Endodermal cell (in vitro differentiated cells): ENCODE measurements at places on chromosomes 12 and 14. TPM values are rescaled to one million over a fixed set of nuclear protein-coding genes. Genes with fewer than 3 reads are reported as not detected.
A peak's percentile ranks its signal among the peaks of the same experiment; 100 is the strongest.

- no peak for DNase-seq
Measured at GRCh38 chr12:67426067-67426466, 156.9 kb downstream of the CAND1 start.

The CFL2 gene
- 16.5 to 17.4 TPM (median 17.1 TPM) in 3 replicates for total RNA-seq

- no peak for DNase-seq
Measured at GRCh38 chr12:9079883-9080675, 35.6 kb downstream of the A2M start.

The PIWIL1 gene
- total RNA-seq, result not detected in 2 replicates

- peak; percentile 92 for DNase-seq
Measured at GRCh38 chr14:44149597-44149996, 357.5 kb downstream of the FSCB start.

The TEAD4 gene
- total RNA-seq, result 82.5 and 85.2 TPM in 2 replicates

The TUNAR gene
- total RNA-seq, result 23.5 and 26.2 TPM in 2 replicates

The LAG3 gene
- 5.1 and 7.3 TPM in 2 replicates for total RNA-seq

GRCh38 chr12:120416490-120417216 is 21.3 kb upstream of the COX6A1 start:
- DNase-seq, result no peak
